CD4-positive, alpha-beta T cell (primary cell): ENCODE measurements at places on chromosomes 5 and 9. TPM values are rescaled to one million over a fixed set of nuclear protein-coding genes. Genes with fewer than 3 reads are reported as not detected.

DNA sequence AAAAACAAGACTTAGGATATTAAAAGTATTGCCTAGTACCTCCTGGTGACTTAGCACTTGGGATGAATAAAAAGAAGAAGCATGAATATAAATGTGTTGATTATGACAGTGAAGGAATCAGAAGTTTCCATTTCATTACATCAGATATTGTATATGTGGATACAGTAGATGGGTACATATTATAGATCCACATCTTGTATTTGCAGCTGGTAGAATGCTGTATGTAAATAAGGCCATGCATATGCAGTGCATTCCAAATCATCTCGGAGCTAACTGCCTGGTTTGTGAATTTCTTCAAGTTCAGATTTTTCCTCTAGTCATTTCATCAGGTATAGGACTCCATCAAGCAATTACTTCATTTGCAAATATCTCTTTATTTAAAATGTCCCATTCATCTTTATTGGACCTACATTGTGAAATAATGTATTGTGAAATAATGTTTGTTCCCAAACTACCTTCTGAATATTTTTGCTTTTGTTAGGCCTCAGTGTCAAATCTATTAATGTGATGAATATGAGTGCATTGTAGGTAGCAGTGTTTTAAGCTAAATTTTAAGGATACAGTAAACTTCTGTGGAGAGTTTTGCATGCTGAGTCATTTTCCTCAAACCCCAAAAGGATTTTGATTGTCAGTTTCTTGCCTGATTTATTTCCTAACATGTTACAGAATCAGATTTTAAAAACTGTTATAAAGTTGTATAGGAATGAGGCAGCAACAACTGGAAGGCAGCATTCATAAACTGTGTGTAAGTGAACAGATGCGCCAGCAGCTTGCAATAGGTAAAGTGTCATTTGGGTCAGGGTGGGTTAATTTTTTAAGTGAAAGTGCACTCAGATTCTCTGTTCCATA is 370.8 kb upstream of the RIOK2 start:
- H3K4me3 ChIP-seq = no peak overlapping the region
- H3K36me3 ChIP-seq = no peaks in the 10 kb centered on the region
- no peaks in the 10 kb centered on the region for H3K27me3 ChIP-seq
- DNase-seq = no peak
- no peak overlapping the region for H3K27ac ChIP-seq

GRCh38 chr5:76790632-76791290 is 28.1 kb upstream of the F2RL1 start:
- no peaks in the 10 kb centered on the region for H3K27me3 ChIP-seq
- no peak overlapping the region for H3K27ac ChIP-seq
- no peak overlapping the region for H3K4me3 ChIP-seq
- H3K36me3 ChIP-seq = no peaks in the 10 kb centered on the region

DNA sequence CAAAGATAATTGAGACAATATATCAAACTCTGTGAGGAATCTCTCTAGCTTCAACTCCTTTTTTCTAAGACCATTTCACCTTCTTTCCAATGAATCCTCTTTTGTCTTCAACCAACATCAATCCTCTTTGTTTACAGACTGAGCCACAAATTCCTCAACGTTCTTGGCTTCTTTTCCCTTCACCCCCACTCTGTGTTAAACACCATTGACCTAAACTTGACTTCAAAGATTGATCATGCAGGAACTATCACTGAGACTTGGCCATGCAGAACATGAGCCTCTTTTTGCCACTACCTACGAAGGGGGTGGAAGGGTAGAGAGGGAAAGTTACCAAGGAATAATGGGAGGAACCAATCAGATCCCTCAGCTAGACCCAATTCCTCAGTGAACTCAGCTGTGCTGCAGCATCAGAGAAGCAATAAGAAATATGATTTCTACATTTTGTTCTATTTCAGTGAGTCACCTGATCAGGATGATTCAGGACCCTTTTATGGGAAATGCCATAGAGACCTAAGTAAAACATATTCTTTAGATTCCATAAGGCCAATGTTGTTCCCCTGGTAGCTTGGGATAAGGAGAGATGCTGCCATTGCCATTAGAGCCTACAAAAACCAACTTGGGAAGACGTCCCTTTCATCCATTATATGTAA is 187.7 kb upstream of the RGMB start:
- H3K27me3 ChIP-seq = no peaks in the 10 kb centered on the region
- no peaks in the 10 kb centered on the region for H3K36me3 ChIP-seq

GRCh38 chr9:31302620-31303418 is 1081.6 kb upstream of the ACO1 start:
- H3K27me3 ChIP-seq = no peaks in the 10 kb centered on the region
- H3K27ac ChIP-seq = no peak overlapping the region
- H3K36me3 ChIP-seq = no peaks in the 10 kb centered on the region
- H3K4me3 ChIP-seq = no peak overlapping the region

DNA sequence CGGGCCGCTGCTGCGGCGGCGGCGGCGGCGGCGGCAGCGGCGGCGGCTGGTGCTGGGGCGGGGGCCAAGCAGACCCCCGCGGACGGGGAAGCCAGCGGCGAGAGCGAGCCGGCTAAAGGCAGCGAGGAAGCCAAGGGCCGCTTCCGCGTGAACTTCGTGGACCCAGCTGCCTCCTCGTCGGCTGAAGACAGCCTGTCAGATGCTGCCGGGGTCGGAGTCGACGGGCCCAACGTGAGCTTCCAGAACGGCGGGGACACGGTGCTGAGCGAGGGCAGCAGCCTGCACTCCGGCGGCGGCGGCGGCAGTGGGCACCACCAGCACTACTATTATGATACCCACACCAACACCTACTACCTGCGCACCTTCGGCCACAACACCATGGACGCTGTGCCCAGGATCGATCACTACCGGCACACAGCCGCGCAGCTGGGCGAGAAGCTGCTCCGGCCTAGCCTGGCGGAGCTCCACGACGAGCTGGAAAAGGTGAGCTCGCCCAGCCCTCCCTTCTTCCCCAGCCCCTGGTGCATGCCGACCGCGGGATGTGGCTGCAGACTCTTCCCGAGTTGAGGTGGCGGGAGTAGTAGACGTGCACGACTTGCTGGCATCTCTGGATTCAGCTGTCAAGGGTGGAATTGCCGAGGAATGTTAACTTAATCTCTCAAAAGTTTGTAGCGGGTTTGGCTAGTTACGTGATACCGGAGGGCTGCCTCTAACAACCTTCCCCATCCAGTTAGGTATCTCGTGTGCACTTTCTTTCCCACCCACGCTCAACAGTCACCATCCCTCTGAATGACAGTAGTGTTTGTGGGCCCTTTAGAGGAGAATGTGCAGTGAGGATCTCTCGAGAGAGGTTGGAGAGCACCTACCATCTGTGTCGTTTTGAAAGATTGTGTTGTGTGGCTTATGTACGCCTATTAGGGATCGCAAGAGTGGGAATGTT is 932 bp downstream of the SLC12A2 start:
- DNase-seq = peak; percentile 60
- H3K27ac ChIP-seq = no peak overlapping the region
- no peaks in the 10 kb centered on the region for H3K27me3 ChIP-seq
- H3K4me3 ChIP-seq = peak overlapping the region; percentile 81

DNA sequence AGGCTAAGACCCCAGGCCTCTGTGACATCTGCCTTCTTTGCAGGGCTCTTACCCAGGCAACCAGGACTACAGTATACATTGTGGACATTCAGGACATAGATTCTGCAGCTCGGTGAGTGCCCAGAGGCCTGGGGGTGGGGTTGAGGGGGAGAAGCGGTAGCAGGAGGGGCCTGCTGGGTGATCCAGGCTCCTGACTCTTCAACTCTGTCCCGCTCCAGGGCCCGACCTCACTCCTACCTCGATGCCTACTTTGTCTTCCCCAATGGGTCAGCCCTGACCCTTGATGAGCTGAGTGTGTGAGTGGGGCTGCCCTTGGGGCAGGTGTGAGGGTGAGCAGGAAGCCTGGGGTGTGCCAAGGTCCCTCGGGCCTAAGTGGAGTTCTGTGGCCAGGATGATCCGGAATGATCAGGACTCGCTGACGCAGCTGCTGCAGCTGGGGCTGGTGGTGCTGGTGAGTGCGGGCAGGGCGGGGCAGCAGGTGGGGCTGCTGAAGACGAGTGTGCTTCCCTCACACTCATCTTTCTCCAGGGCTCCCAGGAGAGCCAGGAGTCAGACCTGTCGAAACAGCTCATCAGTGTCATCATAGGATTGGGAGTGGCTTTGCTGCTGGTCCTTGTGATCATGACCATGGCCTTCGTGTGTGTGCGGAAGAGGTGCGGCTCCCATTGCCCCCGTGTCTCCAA is 19.8 kb downstream of the GPRIN1 start:
- H3K27me3 ChIP-seq = no peaks in the 10 kb centered on the region
- no peaks in the 10 kb centered on the region for H3K36me3 ChIP-seq
- no peaks in the 10 kb centered on the region for H3K4me1 ChIP-seq
- no peak for DNase-seq

- DNase-seq = no peak
- no peak overlapping the region for H3K27ac ChIP-seq
- H3K4me1 ChIP-seq = peaks cover 7% of the 10 kb centered on the region
- no peaks in the 10 kb centered on the region for H3K27me3 ChIP-seq
- H3K36me3 ChIP-seq = no peaks in the 10 kb centered on the region
- H3K4me3 ChIP-seq = no peak overlapping the region
These were observed 2.8 kb downstream of the JAKMIP2 start for GRCh38 chr5:147779694-147780093.

GRCh38 chr5:179397516-179397915 is 52.3 kb upstream of the ADAMTS2 start:
- H3K4me3 ChIP-seq = no peak overlapping the region
- H3K27ac ChIP-seq = no peak overlapping the region
- no peaks in the 10 kb centered on the region for H3K36me3 ChIP-seq
- H3K27me3 ChIP-seq = no peaks in the 10 kb centered on the region

- no peak for DNase-seq
- H3K36me3 ChIP-seq = no peaks in the 10 kb centered on the region
These were observed 235.2 kb upstream of the SLC24A2 start for GRCh38 chr9:20023961-20024571.

GRCh38 chr5:15577132-15577531 is 77.2 kb downstream of the FBXL7 start:
- no peak for DNase-seq
- H3K27me3 ChIP-seq = no peaks in the 10 kb centered on the region
- H3K4me1 ChIP-seq = no peaks in the 10 kb centered on the region
- no peaks in the 10 kb centered on the region for H3K36me3 ChIP-seq
- no peak overlapping the region for H3K27ac ChIP-seq

DNA sequence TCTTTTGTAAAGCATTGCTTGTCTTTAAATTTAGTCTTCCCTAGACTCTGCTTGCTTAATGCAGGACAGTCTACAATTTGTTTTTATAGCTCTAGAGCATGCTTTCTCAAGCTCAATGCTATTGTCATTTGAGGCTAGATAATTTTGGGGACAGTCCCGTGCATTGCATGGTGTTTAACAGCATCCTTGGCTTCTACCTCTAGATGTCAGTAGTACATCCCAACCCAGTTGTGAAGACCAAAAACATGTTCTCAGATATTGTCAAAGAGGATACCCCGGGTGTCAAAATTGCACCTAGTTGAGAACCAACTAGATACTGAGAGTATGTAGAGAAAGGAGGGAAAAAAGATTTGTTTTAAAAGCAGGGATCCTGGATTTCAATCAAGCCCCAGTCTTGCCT is 277.5 kb downstream of the CEMIP2 start:
- H3K27ac ChIP-seq = no peak overlapping the region
- H3K36me3 ChIP-seq = no peaks in the 10 kb centered on the region
- no peak for DNase-seq
- H3K4me1 ChIP-seq = no peaks in the 10 kb centered on the region

- no peaks in the 10 kb centered on the region for H3K4me1 ChIP-seq
- no peak overlapping the region for H3K4me3 ChIP-seq
These were observed 569.7 kb downstream of the ZNF608 start for GRCh38 chr5:124176692-124177091.

GPR151 gene
- not detected for total RNA-seq

NR5A1 gene
- not detected for total RNA-seq
